Effector memory CD4-positive, alpha-beta T cell (primary cell): ENCODE measurements at places on chromosomes 1 and 21.
A peak's percentile ranks its signal among the peaks of the same experiment; 100 is the strongest.

- no peak for DNase-seq
Measured at GRCh38 chr1:65163201-65163805, 15.3 kb downstream of the AK4 start.

DNA sequence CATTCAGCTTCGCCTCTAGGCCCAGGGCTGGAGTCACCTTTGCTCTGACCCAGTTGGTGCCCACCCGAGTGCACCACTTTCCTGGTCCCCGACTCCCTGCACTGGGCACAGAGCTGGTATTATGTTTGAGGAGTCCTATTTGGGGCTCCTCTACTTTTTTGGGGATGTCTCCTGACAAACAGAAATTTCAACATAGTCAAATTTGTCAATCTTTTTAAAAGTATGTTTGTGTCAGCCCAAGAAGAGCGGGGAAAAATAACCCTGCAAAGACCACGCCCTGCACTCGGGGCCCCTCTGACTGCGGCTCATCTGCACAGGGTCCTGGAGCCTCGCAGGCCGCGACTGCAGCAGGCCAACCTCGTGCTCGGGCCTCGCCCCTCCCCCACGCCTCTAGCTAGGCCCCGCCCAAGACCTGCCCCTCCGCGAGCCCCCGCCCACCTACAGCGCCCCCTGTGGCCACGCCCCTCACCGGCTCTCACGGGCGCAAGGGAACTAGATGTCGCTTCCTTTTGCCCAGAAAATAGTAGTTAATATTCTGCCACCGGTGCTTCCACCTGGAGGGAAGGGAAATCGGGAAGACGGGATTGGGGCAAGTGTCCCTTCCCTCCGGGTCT lies 11.4 kb downstream of the FAM229A start:
- no peak for DNase-seq

DNA sequence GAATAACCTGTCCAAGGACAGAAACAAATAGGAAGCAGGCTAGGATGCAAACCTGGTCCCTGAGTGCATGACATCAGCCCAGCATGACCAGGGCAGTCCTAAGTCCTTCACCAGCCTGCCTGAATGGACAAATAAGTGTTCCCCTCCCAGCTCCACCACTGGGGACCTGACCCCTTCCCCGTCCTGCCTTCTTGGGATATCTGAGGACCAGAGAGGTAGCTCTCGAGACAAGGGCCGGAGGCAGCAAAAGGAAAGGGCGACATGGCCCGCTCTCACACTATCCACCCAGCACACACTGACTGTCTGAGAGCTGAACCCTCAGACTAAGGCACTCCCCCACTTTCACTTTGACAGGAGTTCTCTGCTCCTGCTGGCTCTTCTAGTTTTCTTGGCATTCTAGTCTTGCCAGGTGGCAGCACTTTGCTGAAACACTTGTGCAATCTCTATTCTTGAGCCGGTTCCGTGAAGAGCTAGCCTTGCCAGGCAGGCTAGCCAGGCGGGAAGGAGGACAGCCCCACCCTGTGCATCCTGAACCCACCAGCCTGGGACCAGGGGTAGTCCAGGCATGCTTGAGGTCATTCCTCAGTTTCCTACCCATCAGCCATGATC lies 251.1 kb upstream of the RAB4A start:
- no peak for DNase-seq

GRCh38 chr1:31937300-31938183 lies 626 bp downstream of the PTP4A2 start:
- peak; percentile 71 for DNase-seq

GRCh38 chr1:213120386-213120785 lies 69.3 kb downstream of the RPS6KC1 start:
- no peak for DNase-seq

- no peak for DNase-seq
Measured at GRCh38 chr1:46816930-46817329, 18.1 kb downstream of the CYP4B1 start.
